Activated B cell treated with CpG ODN at 0.5 μM for 24 hours (primary cell): ENCODE measurements at places on chromosomes 1 and 21.
A peak's percentile ranks its signal among the peaks of the same experiment; 100 is the strongest.

DNA sequence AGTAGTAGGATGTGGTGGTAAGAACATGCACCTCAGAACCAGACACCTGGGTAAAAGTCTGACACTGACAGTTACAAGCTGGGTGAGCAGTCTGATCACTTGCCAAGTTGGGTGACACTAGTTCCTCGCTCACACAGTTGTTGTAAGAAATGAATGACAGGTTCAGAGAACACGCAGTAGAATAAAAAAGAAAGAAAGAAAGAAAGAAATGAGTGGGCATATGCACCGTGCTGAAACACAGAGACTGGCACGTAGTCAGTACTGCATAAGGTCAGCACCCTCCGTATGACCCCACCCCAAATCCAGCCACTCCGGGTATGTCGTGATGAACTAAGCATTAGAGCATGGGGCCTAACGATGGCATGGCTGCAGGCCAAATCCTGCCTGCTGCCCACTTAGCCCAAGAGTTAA, 90.6 kb downstream of the GLUL start:
- no peaks in the 10 kb centered on the region for H3K4me1 ChIP-seq
- H3K36me3 ChIP-seq, result no peaks in the 10 kb centered on the region
- H3K27me3 ChIP-seq, result peaks cover 3% of the 10 kb centered on the region
- H3K27ac ChIP-seq, result no peak overlapping the region
- no peak for DNase-seq
- H3K4me3 ChIP-seq, result no peak overlapping the region

GRCh38 chr1:182143825-182144645, 82.5 kb upstream of the ZNF648 start:
- no peaks in the 10 kb centered on the region for H3K4me1 ChIP-seq
- H3K27ac ChIP-seq, result no peak overlapping the region
- no peaks in the 10 kb centered on the region for H3K36me3 ChIP-seq
- no peak overlapping the region for H3K4me3 ChIP-seq
- DNase-seq, result no peak

- no peak overlapping the region for H3K27ac ChIP-seq
- H3K4me1 ChIP-seq, result no peaks in the 10 kb centered on the region
- no peaks in the 10 kb centered on the region for H3K36me3 ChIP-seq
- no peak for DNase-seq
Observed at GRCh38 chr1:100735244-100735643, 15.7 kb downstream of the VCAM1 start.

DNA sequence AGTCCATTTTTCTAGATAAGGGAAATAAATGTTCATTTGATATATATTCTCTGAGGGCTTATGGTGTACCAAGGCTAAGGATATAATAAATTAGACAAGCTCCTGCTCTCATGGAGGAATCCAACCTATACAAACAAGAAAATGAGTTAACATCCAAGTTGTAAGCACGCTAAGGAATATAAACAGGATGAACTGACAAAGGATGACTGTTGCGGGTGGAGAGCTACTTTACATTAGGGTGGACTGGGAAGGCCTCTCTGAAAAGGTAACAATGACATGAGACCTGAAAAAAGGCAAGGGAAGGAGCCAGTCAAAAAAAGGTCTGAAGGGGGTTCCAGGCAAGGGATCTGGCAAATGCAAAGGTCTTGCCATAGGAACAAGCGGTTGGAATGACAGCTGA, 3.1 kb downstream of the BCAR3 start:
- no peak overlapping the region for H3K27ac ChIP-seq
- peaks cover 53% of the 10 kb centered on the region for H3K36me3 ChIP-seq
- no peak for DNase-seq
- no peak overlapping the region for H3K4me3 ChIP-seq
- no peaks in the 10 kb centered on the region for H3K27me3 ChIP-seq

DNA sequence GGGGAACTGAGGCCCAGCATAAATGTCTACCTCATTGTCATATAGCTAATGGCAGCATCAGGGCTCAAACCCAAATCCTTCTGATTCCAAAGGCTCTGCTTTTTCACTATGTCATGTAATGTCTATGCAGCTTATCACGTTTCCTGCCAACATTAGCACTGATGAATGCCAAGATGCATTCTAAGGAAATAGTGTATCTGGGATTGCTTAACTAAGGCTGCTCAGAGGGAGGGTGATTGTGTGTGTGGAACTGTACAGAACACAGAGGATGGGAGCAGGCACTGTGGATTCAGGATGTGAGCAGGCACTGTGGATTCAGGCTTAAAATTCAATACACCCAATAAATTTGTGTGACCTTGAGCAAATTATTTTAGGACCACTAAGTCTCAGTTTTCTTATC, 456.4 kb upstream of the DEPDC1 start:
- no peak overlapping the region for H3K4me3 ChIP-seq
- H3K36me3 ChIP-seq, result no peaks in the 10 kb centered on the region
- no peak for DNase-seq
- no peak overlapping the region for H3K27ac ChIP-seq

- H3K4me1 ChIP-seq, result no peaks in the 10 kb centered on the region
- H3K36me3 ChIP-seq, result no peaks in the 10 kb centered on the region
- H3K4me3 ChIP-seq, result no peak overlapping the region
- no peak for DNase-seq
- peaks cover 4% of the 10 kb centered on the region for H3K27me3 ChIP-seq
- no peak overlapping the region for H3K27ac ChIP-seq
Observed at GRCh38 chr1:94126651-94127050, 5.7 kb upstream of the ABCA4 start.

GRCh38 chr1:74858136-74858535, 125.2 kb downstream of the TYW3 start:
- H3K27me3 ChIP-seq, result no peaks in the 10 kb centered on the region
- H3K27ac ChIP-seq, result no peak overlapping the region
- H3K4me1 ChIP-seq, result peaks cover 5% of the 10 kb centered on the region
- no peak overlapping the region for H3K4me3 ChIP-seq
- H3K36me3 ChIP-seq, result no peaks in the 10 kb centered on the region
- no peak for DNase-seq

DNA sequence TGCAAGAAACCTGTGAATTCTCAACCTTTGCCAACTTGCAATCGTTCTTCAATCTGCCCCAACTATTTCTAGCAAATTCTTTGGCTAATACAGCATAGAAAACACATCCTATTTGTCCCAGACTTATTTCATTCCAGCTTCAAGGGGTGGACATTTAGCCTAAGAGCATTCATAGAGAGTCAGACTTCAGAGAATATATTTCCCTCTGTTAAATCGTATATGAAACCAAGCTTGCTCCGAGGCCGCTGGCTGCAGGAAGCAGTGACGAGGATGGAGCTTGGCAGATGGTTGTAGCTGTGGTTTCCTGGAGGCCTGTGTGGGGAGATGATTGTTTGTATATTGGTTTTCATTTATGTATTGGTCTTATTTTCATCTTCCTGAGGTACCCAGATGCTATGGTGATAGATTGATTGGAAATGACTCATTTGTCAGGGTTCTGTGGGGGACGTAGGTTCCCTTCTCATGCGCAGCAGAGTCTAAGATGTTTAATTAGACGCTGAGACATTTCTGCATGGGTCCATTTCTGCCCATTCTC, 26.1 kb downstream of the MAN1C1 start:
- peaks cover 54% of the 10 kb centered on the region for H3K27me3 ChIP-seq
- no peak overlapping the region for H3K27ac ChIP-seq

- no peak for DNase-seq
- H3K4me3 ChIP-seq, result no peak overlapping the region
- H3K4me1 ChIP-seq, result no peaks in the 10 kb centered on the region
- H3K27me3 ChIP-seq, result no peaks in the 10 kb centered on the region
- H3K36me3 ChIP-seq, result no peaks in the 10 kb centered on the region
- no peak overlapping the region for H3K27ac ChIP-seq
Observed at GRCh38 chr1:118257946-118258345, 72.9 kb upstream of the SPAG17 start.

- peak; percentile 66 for DNase-seq
- H3K36me3 ChIP-seq, result no peaks in the 10 kb centered on the region
- peaks cover 11% of the 10 kb centered on the region for H3K27me3 ChIP-seq
- H3K27ac ChIP-seq, result no peak overlapping the region
- no peak overlapping the region for H3K4me3 ChIP-seq
Observed at GRCh38 chr1:5509664-5510452, 482.4 kb downstream of the NPHP4 start.

DNA sequence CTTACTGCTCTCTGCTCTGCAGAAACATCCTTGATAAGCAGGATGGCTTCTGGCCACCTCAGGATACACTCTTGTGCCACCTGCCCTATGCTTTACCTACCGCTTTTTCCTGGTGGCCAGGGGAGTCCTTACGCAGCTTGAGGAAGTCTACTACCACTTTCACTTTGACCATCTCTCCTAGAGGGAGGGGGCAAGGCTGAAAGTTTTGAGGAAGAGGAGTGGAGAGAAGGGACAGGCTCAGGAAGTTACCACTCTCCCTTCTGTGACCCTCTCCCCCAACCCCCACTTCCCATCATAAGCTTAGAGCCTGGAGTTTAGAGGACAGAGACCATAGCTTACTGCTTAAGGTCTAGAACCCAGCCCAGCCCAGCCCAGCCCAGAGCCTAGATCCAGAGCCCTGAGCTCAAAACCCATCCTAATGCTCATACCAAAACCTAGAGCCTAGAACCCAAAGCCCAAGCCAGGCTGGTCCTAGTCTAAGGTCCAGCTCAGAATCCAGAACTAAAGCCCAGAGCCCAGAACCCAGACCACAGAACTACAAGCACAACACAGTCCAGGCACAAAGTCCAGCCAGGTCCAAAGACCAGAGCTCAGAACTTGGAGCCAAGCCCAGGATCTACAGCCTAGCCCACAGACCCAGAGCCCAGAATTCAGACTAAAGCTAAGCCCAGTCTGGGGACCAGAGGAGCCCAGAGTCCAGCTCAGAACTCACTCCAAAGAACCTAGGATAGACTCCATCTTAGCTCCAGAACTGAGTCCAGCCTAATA, 18.0 kb upstream of the MFSD2A start:
- DNase-seq, result no peak
- H3K27me3 ChIP-seq, result no peaks in the 10 kb centered on the region
- no peak overlapping the region for H3K27ac ChIP-seq
- H3K4me3 ChIP-seq, result no peak overlapping the region

GRCh38 chr1:234986750-234987414, 141.8 kb downstream of the TOMM20 start:
- no peak for DNase-seq
- H3K27ac ChIP-seq, result peak overlapping the region; percentile 85
- H3K4me3 ChIP-seq, result peak overlapping the region; percentile 52
- H3K27me3 ChIP-seq, result no peaks in the 10 kb centered on the region
- peaks cover 61% of the 10 kb centered on the region for H3K4me1 ChIP-seq

DNA sequence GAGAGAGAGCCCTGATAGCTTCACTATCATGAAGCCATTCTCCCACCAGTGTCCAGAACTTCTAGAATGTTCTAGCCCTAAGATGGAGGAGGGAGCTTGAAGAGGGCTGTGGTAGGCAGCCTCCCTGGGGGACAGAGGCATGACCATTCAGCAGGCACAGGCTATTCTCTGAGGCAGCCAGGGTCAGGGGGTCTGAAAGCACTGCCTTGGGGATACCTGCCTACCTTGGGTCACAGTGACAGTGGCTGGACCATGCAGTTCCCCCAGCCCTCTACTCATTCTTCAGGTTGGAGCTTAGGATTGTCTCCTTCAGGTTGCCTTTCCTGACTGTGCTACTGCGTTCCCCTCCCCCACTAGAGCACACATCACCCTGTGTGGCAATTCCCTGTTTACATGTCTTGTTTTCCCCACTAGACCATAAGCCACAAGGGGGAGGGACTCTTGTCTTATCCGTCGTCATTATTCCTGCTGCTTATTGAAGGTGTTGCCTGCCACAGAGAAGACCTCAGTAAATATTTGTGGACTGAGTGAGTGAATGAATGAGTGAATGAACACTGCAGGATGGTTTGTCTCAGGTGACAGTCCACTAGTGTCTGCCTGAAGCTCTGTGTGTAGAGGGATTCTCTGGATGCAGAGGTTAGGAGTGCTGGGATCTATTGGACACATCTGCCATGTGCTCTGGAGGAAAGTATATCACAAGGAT, 5.2 kb downstream of the ZDHHC18 start:
- peak overlapping the region; percentile 93 for H3K27ac ChIP-seq
- DNase-seq, result no peak
- peaks cover 64% of the 10 kb centered on the region for H3K4me1 ChIP-seq
- peaks cover 49% of the 10 kb centered on the region for H3K36me3 ChIP-seq
- no peak overlapping the region for H3K4me3 ChIP-seq

- peaks cover 8% of the 10 kb centered on the region for H3K4me1 ChIP-seq
- no peak overlapping the region for H3K27ac ChIP-seq
- no peak overlapping the region for H3K4me3 ChIP-seq
- no peaks in the 10 kb centered on the region for H3K27me3 ChIP-seq
- DNase-seq, result no peak
Observed at GRCh38 chr1:25008192-25008485, 78.1 kb upstream of the RUNX3 start.

- no peak overlapping the region for H3K4me3 ChIP-seq
- no peak overlapping the region for H3K27ac ChIP-seq
- peaks cover 5% of the 10 kb centered on the region for H3K4me1 ChIP-seq
- peaks cover 29% of the 10 kb centered on the region for H3K27me3 ChIP-seq
Observed at GRCh38 chr1:110522560-110522959, 3.6 kb upstream of the KCNA10 start.

DNA sequence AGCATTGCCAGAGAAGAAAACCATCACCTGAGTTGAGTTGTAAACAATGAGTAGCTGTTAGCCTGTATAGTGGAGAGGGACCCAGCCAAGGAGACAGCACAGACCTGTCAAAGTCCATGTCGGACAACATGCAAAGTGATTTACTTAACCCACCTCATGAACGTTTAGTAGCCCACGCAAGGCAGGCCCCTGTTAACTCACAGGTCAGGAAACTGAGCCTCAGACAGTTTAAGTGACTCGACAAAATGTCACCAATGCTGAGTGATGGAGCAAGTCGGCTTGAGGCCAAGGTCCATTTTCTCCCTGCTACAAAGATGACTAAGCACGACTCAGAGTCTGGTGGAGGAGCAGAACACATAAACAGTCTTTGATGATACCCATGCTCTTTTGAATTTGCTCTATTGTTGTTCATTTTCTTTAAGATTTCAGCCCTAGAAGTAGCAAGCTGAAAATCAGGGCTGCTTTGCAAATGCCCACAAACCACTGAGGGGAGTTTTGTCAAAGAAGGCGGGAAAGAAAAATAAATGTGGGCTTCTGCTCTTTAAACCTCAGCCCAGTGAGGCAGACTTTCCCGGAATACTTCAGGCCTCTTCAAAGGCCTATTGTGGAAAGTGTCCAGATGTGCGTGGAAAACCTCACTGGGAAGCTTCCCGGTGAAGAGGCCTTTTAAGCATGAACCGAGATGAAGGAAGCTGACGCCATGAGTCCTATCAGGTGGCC, 83.8 kb upstream of the HOOK1 start:
- DNase-seq, result no peak
- no peaks in the 10 kb centered on the region for H3K4me1 ChIP-seq
- no peak overlapping the region for H3K27ac ChIP-seq
- no peaks in the 10 kb centered on the region for H3K27me3 ChIP-seq

GRCh38 chr1:116943438-116943837, 33.7 kb downstream of the PTGFRN start:
- no peak overlapping the region for H3K4me3 ChIP-seq
- no peaks in the 10 kb centered on the region for H3K27me3 ChIP-seq
- no peak overlapping the region for H3K27ac ChIP-seq
- DNase-seq, result no peak
- H3K36me3 ChIP-seq, result no peaks in the 10 kb centered on the region

- H3K4me1 ChIP-seq, result no peaks in the 10 kb centered on the region
- no peak for DNase-seq
- no peaks in the 10 kb centered on the region for H3K27me3 ChIP-seq
- H3K4me3 ChIP-seq, result no peak overlapping the region
- H3K36me3 ChIP-seq, result no peaks in the 10 kb centered on the region
- H3K27ac ChIP-seq, result no peak overlapping the region
Observed at GRCh38 chr1:82059959-82060358, 259.2 kb downstream of the ADGRL2 start.
